HCT116 (cell line): ENCODE measurements at places on chromosomes 1 and 21.

- no peak for DNase-seq
Observed at GRCh38 chr1:231419147-231419546, 2.9 kb downstream of the EGLN1 start.

GRCh38 chr1:8510041-8510823 is 192.3 kb downstream of the SLC45A1 start:
- DNase-seq: no peak

- DNase-seq: no peak
Observed at GRCh38 chr1:7931446-7931812, 9.2 kb downstream of the TNFRSF9 start.

DNA sequence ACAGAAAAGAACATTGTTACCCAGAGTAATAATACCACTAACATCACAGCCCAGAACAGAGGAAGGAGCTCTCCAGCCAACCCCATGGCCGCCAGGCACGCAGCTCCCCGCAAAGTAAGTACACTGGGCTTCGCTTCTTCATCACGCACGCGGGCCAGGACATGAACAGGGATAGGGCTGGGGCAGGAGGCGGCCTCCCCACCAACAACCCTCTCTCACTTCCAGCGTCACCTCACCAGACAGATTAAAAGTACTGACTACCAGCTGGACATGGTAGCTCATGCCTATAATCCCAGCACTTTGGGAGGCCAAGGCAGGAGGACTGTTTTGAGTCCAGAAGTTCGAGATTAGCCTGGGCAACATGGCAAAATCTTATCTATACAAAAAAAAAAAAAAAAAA is 78.3 kb downstream of the NPHP4 start:
- DNase-seq: no peak

GRCh38 chr1:231431665-231432415 is 9.8 kb upstream of the EGLN1 start:
- no peak for DNase-seq

- DNase-seq: no peak
Observed at GRCh38 chr1:169584483-169585144, 1.7 kb downstream of the F5 start.

DNA sequence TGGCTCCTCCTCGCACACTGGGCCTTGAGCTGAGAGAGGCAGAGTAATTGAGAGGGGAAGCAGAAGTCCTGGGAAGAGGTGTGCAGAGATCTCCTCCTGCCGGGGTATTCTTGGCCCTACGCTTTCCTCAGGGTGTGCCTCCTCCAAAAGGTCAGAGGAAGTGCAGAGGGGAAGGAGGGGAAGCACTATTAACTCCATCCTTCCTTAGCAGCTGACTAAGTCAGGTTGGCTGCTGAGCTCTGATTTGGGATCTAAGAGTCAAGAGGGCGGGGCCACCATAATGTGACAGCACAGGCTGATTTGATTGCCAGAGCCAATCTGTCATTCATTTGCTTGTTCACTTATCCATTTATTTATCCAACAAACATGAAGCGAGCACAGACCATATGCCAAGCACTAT is 12.3 kb downstream of the ATP2B4 start:
- DNase-seq: no peak

DNA sequence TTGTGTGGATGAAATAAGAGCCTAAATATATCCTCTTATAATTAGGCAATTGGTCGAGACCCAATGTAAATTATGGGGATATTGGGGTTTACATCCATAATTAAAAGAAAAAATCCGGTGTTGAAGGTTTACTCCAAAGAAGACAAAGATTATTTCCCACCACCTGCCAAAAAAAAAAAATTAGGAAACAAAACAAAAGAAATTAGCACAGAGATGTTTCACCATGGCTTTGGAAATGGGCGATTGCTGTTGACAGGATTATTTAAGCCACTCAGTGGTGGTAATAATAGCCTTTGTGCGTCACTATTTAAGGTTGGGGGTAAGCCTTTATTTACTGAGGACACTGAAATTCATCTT is 585 bp upstream of the GLRX2 start:
- no peak for DNase-seq

GRCh38 chr21:18248171-18248570 is 3.5 kb downstream of the CHODL start:
- DNase-seq: no peak

DNA sequence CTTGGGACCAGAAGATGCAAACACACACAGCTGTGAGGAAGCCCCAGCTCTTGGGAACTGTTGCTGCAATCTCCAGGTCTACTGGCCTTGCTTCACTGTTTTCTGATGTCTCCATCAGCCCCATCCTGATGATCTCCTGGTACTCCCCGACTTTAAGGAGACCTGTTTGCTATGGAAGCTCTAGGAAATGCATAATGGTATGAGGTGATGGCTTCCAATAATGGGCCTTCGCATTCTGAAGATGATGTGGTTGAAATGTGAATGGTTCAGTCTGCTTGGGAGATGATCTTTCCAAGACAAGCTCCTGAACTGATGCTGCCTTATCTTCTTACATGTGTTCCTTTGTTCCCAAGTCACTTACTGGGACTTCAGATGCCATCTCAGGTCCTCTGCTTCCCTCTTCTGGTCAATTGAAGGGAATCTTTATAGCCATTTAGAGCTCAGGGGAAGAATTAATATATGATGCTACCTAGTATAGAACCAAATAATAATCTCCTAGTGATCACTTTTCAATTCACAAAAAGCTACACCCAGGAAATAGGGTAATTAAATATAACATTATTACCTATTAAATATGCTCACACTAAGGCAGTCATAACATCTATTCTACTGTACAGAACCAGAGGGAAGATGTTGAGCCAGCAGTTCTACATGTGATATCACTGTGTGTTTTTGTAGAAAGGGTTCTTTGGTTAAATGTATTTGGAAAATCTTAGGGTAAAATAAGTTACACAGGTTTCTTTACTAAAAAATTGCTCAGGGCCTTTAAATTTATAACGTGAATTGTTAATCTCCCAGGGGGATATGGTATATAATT is 73.9 kb upstream of the VTCN1 start:
- DNase-seq: peak; percentile 57

- DNase-seq: no peak
Observed at GRCh38 chr1:176111835-176112234, 95.3 kb downstream of the COP1 start.

GRCh38 chr1:47393141-47393540 is 22.9 kb upstream of the FOXE3 start:
- DNase-seq: no peak

GRCh38 chr1:92372164-92372563 is 73.3 kb downstream of the RPAP2 start:
- DNase-seq: no peak

DNA sequence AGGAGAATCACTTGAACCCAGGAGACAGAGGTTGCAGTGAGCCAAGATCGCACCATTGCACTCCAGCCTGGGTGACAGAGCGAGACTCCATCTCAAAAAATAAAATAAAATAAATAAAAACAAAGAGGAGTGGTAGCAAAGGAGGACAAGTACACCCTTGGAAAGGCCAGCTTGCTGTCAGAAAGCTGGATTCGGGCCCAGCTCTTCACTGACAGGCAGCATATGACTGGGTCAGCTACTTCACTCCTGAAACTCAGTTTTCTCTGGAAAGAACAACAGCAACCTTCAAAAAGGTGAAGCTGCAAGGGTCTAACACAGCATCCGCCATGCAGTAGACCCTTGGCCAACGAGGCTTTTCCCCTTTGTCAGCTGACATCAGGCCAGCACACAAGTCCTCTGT is 156.0 kb upstream of the TIAM1 start:
- no peak for DNase-seq

GRCh38 chr1:65309304-65310077 is at the start of gene DNAJC6:
Gene DNAJC6 (plus strand): TSS chr1:65309543. CDS start chr1:65309746, 203 bp downstream.
- no peak for DNase-seq

- DNase-seq: no peak
Observed at GRCh38 chr1:31510304-31510703, 66.0 kb upstream of the TINAGL1 start.

- DNase-seq: no peak
Observed at GRCh38 chr1:201216395-201217085, 25.9 kb downstream of the IGFN1 start.

GRCh38 chr1:224700918-224701531 is 84.9 kb downstream of the CNIH3 start:
- DNase-seq: peak; percentile 24

- DNase-seq: no peak
Observed at GRCh38 chr1:184524248-184524647, 137.4 kb downstream of the C1orf21 start.
